ENCODE measurements at places on chromosomes 2 and 18.

GRCh38 chr2:114700440-114700839 is 258.0 kb downstream of the DPP10 start:
- DNase-seq: no peak

DNA sequence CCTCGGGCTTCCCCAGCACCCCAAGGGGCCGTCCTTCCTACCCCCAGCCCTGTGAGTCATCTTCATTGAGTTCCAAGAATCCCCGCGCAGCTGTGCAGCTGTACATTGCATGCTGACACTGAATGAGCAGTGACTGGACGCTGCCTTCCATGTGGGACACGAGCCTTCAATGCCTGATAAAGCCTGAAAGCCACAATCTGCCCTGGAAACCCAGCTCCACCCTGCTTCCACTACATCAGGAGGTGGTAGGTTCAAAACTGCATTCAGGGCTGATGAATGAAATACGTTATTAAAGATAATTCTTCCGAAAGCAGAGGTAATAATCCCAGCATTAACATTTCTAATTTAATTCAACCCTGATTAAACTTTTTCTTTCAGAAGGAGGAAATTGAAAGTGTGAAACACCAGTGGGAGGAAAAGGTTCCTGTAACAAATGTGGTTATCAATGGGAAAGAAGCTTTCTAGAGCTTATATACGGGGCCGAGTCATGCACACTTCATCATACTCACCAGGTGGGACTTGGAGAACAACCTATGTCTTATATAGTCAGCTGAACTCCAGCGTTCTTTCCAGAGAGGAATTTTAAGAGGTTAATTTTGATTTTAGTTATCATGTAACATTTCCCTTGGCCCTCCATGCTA is 360.1 kb downstream of the LPIN1 start:
- no peak for DNase-seq

- DNase-seq: no peak
These were observed 237.3 kb upstream of the KLHL14 start for GRCh38 chr18:33010149-33010548.

DNA sequence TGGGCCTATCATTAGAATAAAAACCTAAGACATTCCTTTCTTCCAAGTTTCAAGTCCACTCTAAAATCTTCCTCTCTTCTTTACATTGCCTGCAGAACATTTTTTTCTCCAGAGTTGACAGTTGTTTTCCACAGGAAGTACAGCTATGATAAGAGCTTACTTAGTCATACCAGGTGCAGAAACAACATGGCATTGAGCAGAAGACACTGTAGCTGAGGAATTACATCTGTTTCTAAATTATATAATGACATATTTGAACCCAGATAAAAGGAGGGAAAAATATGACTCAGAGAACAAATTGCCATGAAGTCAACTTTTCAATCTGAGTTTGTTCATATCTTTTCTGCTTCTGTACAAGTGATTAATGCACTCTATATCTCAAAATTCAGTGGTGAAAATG is 30.2 kb downstream of the CMPK2 start:
- DNase-seq: no peak

- DNase-seq: no peak
These were observed 37.7 kb downstream of the BCL11A start for GRCh38 chr2:60515721-60516226.

- DNase-seq: no peak
These were observed 1.0 kb downstream of the MARS2 start for GRCh38 chr2:197705912-197706838.

- no peak for DNase-seq
These were observed 319.3 kb downstream of the PTPRM start for GRCh38 chr18:7886436-7886835.

DNA sequence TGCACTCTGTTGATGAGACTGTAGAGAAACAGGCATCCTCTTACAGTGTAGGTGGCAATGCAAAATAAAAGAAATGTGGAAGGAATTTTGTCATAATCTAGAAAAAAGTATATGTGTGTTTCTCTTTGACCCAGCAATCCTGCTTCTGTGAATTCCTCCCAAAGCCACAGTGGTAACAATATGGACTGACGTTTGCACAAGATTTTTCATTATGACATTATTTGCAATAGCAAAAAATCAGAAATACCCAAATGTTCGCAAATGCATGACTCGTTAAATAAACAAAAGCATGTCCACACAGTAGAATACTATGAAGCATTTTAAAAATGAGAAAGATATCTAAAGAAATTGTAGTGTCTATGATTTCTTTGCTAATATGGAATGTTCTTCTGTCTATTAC is 255.2 kb upstream of the NRP2 start:
- no peak for DNase-seq

GRCh38 chr2:32502941-32503340 is 124.9 kb upstream of the TTC27 start:
- no peak for DNase-seq

DNA sequence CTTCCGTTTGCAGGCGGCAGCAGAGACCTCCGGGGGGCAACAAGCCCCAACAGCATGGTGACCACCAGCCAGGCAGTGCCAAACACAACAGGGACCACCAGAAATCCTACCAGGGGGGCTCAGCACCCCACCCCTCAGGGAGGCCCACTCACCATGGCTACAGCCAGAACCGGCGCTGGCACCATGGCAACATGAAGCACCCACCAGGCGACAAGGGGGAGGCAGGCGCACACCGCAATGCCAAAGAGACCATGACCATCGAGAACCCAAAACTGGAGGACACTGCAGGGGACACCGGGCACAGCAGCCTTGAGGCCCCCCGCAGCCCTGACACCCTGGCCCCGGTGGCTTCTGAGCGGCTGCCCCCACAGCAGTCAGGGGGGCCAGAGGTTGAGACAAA is 192.9 kb downstream of the SMAD7 start:
- no peak for DNase-seq

GRCh38 chr18:57352271-57352701 is at the start of gene ST8SIA3:
Gene ST8SIA3, plus strand, starts transcription at chr18:57352557. Its CDS starts 290 bp downstream, at chr18:57352847.
- no peak for DNase-seq

DNA sequence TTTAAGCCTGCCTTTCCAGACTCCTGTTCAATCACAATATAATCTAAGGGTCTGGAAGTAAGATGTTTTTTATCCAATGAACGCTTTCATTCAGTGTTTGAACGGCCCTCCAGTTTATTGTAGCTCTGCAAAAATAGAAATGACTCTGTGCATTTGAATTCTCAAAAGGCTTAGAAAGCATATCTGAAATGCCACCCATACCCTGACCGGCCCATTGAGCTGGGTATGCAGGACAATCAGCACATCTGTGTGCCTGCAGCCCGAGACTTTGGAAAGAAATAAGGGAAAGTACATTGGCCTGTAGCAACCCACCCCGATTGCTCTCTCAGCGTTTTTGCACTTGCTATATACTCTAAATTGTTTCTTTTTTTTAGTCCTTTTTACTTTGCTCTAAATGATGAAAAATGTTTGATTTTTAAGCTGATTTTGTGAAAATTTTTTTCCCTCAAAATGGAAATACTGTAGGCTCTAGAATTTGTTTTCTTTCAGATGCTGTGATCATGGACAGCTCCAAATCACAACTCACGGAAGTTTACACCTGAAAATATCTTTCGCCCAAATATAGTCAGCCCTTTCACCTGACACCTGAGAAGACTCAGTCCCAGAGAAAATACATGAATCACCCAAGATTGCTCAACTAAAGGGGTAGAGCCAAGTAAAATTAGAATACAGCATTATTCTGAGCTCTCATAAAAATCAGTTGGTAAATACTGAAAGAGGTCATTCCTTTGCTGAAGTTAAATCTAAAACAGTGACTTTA is 194.5 kb upstream of the SIX3 start:
- no peak for DNase-seq

DNA sequence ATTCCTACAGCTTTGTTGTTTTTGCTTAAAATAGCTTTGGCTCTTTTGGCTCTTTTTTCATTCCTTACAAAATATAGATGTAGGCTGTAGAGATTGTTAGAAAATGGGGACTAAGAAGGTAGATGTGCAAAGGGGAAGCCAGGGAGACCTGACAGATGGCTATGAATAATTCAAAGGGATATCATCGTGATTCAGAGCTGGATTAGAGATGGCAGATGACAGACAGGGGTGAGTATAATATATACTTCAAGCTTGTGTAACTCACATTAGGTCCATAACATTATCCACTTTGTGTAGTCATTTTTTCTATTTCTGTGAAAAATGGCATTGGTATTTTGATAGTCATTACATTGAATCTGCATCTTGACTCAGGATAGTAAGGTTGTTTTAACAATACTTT is 422.9 kb upstream of the ST6GAL2 start:
- DNase-seq: no peak

- no peak for DNase-seq
These were observed 107.3 kb upstream of the ANKRD30BL start for GRCh38 chr2:132268977-132269523.

DNA sequence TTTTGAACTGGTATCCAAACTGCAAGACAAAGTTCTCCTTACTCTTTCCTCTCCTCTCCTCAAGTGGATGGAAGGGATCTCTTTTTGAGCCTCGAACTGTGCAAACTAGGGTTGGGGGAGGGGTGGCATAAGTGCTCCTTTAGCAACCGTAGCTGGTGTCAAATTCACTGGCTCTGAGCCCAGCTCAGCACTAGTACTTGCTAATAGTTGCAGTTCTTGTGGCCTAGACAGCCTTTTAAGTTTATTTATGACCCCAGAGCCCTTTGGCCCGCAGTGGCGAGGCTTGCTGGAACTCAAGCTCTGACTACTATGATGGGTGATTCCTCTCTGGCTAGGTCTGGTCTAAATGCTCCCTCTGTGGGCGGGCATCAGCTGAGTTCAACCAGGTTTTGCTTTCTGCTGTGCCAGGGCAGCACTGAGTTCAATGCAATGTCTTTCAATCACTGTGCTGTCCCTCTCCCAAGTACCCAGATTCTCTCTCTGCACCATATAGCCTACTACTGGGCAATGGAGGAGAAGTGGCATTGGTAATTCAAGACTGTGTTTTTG is 528.4 kb upstream of the SYT4 start:
- no peak for DNase-seq

DNA sequence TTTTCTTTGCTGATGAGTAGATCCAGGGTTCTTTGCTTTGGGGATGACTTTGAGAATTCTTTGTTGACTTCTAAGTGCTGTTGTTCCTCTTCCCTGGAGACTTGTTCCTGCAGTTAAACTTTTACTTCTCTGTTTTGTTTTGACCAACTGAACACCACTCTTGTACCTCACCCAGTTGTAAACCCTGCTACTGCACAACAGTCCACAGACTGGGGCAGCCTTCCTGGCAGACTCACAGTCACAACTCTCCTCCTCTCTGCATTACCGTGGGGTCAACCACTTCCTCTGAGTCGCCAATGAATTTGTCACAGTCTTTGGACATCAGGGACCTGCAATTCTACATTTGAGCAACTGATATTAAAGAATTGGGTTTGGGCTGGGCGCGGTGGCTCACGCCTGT is 3.8 kb upstream of the SLC8A1 start:
- DNase-seq: no peak

DNA sequence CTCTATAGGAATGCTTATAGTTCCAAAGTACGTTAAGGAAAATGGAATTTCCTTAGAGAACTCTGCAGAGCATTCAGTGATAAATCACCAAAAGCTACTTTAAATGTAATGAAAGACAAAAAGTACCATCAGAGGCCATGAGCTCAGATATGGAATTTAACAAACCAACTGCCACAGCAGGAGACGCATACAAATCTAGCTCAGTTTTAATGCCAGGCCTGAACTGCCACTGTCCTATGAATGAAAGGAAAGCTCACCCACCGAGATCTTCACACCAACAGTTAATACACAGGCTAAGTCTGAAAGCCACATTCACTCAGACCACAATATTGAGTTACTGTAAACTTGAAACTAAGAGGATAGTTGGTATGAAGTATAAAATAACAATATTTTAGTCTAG is 126.8 kb downstream of the ZNF516 start:
- DNase-seq: no peak

DNA sequence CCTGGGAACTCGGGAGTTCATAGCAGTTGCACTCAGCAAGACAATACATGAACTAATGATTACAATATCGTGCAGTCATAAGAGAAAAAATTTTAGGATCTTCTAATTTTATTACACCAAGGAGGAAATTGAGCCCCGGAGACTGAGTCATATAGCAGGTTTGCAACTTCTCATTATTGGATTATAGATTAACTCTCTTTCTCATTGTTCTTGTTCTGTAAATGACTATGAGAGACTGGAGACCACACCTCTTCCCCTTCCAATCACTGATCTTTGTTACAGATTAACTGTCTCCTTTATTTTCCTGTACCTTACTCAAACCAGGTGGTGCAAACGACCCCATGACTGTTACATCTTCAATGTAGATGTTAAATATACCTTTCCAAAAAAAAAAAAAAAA is 435.8 kb upstream of the DDX18 start:
- DNase-seq: no peak

GRCh38 chr18:76827205-76828200 is 5.1 kb downstream of the ZNF236 start:
- DNase-seq: no peak

DNA sequence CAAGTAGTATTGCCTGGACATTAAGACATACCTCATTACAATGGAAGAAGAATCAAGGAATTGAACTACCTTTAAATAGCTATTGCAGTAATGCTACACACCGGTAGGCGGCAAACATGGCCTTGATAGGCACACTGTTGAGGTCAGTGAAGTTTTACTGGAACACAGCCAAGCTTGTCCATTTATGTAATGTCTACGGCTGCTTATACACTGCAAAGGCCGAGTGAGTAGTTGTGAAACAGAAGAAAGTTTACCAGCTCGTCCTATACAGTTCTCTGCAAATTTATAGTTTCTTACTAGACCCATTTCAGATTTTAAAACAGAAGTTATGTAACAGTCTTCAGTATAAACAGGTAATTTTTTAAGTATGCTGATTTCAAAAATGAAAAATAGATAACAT is 38.8 kb downstream of the PPP4R1 start:
- peak; percentile 84 for DNase-seq

DNA sequence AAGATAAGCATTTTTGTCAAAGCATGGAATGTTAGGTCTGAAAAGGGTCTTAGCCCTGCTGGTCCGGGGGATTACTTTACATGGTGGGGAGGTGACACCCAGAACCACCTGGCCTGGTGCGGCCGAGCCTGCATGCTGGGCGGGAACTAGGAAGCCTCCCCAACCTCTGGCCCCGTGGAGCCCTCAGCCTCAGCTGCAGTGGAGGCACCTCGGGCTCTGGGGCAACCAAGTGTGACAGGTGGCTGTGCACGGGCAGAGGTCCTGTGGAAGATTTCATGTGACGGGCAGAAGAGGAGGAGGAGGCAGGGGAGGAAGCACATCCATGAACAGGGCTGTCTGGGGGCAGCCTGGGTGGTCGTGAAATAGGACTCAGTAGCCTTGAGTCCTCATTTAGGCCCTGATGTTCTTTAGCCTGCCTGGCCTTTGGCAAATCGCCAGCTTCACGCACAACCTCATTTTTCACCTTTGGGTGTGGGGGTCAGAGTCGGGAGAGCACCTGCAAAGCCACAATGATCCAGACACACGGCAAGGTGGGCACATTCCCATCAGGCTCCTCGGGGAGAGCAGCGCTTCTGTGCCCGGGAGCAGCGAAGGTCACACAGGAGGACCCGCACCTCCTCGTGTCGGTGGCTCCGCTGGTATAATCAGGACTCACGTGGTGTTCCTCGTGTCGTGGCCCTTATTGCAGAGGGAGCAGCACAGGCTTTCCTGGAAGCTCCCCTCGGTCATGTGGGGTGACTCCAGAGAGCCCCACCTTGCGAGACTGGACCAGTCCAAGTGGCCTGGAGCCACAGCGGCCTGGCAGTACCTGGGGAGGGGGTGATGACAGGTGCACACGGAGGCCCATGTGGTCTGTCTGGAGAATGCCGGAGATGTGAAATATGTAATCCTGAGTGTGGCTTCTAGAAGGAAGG is 13.9 kb downstream of the CNDP2 start:
- no peak for DNase-seq
